ENCODE measurements at places on chromosomes 2 and 18.

DNA sequence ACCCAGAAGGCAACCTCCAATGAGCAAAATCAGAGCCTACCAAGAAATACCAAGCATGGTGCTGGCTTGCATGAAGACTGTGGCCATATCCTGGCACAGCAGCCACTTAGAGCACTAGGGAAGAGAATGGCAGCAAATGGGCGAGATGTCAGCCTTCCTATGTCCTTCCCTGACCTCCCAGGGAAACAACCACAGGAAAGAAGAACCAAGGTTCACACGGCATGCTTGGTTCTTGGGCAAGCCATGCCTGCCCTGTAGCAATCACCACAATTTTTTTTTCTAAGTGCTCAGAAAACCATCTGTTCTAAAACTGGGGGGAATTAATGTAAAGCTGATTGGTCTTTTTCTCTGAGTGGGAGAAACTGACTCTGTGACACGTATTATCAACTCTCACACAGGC lies 27.8 kb downstream of the GALNT14 start:
- DNase-seq, result no peak

DNA sequence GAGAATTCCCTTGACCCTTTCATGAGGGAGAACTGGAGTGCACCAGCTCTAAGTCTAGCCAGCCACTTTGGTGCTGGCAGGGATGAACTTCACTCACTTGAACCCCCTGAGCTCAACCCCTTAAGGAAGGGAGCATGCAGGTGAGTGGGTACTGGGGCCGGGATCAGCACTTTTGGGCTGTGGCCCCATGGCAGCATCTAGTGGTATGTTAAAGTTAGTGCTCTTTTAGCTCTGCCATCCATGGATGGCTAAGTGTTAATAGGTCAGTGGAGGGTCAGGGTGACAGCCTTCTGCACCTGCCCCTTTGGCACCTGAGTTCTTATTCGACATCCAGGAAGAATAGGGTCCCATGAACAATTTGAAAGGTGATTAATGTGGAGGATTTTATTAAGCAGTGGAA lies 689.0 kb upstream of the FSHR start:
- no peak for DNase-seq

DNA sequence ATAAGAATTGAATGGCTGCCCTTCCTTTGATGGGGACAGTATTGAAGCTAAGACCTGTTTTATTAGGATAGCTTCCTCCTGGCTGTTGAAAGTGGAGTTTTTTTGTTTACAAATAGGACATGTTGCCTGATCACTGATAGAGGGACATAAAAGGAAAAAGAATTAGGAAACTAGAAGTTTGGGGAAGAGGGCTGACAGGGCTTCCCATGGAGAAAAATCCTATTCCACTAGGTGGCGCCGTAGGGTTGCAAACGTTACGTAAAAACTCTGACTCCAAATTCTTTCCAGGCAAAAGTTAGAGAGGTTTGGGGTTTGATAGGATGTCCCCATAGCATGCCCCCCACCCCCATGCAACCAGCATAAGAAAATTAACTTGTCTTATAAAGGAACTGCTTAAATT lies 11.1 kb upstream of the RBFA start:
- DNase-seq, result no peak

DNA sequence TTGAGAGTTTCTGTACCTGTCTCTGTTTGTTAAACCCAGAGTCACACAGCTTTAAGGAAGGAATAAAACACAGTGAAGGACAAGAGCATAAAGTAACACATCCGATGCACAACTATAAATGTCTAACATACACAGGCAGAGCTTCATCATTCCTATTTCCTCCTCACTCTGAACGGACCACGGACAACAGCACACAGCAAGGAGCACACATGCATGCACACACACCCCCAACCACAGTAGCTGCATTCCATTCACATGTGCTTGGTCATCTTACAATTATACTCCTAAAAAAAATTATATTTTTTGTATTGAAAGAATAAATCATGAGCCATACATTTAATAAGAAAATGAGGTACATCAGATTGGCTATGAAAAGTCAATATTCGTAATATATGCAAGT lies 58.3 kb downstream of the ID2 start:
- no peak for DNase-seq

GRCh38 chr18:61953161-61953560 lies 60.4 kb upstream of the RNF152 start:
- no peak for DNase-seq

GRCh38 chr18:24094561-24094960 lies 44.3 kb upstream of the CABYR start:
- no peak for DNase-seq

DNA sequence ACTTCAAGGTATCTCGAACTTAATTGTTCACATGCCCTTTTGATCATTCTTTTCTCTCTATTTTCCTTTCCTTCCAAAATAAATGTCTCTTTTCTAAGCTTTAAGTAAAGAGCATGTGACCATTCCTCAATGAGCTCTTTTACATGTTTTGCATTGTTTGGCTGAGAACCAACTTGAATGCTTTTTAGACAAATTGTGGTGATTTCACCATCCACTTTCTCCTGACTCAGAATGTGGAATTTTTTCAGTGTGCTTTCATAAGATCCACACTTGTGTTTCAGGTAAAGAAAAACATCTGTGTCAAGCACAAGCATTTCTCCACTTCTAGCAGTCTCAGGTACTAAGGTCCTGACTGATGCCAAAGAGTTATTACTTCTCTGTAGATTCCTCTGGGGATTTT lies 10.7 kb downstream of the RBM43 start:
- DNase-seq, result no peak

DNA sequence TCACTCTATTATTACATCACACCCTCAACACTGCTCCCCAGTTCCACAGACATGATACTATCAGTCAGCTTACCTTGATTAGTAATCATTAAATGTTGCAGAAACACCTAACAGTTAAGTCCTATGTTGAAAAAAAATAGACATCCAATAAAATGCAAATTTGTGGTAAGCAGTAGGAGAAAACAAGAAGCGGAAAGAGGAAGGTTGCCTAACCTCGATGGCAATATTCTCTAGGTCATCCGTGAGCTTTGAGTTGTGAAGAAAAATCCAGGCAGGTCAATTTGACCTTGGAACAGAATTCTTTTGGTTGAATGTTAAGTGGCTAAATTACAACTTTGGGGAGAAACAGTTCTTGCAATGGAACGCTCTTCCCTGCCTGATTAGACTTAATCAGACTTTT lies 264.4 kb downstream of the AFF3 start:
- no peak for DNase-seq

GRCh38 chr18:75003039-75003438 lies 205.9 kb downstream of the PTGR3 start:
- no peak for DNase-seq

GRCh38 chr2:344811-345210 lies 56.9 kb upstream of the ALKAL2 start:
- no peak for DNase-seq

GRCh38 chr2:55995211-55995610 lies 71.6 kb upstream of the EFEMP1 start:
- no peak for DNase-seq

DNA sequence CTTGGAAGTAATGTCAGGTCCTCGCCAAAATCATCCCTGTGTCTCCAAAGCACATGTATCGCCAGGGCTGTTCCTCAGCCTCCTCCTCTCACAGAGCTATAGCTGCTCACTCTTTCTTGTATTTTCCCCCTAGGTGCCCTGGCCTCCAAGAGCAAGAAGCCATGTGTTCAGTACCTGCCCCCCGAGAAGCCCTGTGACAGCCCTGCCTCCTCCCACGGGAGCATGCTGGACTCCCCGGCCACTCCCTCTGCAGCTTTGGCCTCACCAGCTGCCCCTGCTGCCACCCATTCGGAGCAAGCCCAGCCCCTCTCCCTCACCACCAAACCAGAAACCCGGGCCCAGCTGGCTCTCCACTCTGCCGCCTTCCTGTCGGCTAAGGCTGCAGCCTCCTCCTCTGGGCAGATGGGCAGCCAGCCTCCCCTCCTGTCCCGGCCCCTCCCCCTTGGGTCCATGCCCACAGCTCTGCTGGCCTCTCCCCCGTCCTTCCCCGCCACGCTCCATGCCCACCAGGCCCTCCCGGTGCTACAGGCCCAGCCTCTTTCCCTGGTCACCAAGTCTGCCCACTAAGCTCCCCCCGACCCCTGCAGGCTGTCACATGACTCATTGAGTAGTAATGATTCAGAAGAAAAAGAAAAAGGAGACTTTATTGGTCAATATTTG lies 18.8 kb downstream of the TGOLN2 start:
- no peak for DNase-seq

GRCh38 chr18:1585881-1586488 lies 681.3 kb downstream of the ADCYAP1 start:
- DNase-seq, result no peak

GRCh38 chr2:53422979-53423378 lies 344.6 kb upstream of the CHAC2 start:
- DNase-seq, result no peak

- DNase-seq, result no peak
These were observed 338.3 kb downstream of the NBAS start for GRCh38 chr2:15222856-15223255.

DNA sequence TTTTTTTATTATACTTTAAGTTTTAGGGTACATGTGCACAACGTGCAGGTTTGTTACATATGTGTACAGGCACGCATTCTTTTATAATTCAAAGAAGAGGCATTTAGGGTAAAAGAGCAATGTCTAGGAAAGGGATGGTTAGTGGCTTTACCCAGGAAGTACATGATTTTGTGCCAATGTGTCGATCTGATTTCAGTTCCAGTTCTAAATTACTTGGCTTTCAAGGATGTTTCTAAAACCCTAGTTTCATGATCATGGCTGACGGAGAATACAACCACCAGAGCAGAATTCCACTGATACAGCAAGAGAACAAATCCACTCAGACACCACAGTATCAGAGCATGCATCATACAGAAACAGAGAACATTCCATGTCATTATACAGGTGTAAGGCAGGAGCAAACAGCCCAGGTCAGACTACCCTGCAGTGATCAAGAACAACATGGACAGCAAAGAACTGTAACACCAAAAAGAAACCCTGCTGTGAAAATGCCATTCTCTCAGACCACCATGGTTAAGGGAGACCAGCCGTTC lies 116.7 kb upstream of the STK17B start:
- no peak for DNase-seq

DNA sequence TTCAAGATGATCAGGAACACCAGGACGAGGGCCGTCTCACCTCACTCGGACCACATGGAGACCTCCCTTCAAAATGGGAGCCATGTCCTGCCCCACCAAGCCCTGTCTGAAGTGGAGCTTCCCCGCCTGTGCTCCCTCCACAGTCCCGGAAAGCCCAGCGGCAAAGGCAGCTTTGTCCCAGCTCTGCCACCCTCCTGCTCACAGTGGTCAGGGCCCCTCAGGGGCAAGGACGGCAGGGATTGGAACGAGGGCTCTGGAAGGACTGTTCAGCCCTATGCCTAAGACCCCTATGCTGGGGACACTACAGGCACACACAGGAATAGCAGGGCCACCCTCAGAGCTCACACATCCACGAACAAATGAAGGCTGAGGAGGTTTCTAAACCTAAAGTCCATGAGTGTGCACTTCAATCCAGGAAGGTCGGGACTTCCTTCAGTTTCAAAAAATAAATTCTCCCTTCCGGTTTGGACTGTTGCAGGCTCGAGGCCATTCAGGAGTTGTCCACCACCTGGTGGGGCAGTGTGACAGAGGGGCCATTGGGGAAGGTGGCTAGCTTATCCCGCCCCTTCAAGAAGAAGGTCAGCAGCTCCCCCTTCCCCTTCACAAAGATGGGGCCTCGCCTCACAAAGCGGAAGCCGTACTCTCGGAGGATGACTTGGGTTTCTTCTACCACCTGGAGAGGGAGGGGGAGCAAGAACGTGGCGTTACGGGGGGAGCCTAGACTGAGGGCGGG lies 26.4 kb downstream of the CENPO start:
- DNase-seq, result no peak

- no peak for DNase-seq
These were observed 178.5 kb upstream of the TRIB2 start for GRCh38 chr2:12538138-12538694.

- DNase-seq, result no peak
These were observed 221.9 kb upstream of the CELF4 start for GRCh38 chr18:37787452-37787851.
